Breast epithelium (tissue), 4 donors: ENCODE measurements at places on chromosomes 3 and 15.
A peak's percentile ranks its signal among the peaks of the same experiment; 100 is the strongest.

GRCh38 chr3:195731356-195731905 lies 10.7 kb downstream of the MUC20 start:
- H3K4me3 ChIP-seq, result no peak overlapping the region
- DNase-seq, result no peak
- no peaks in the 10 kb centered on the region for H3K4me1 ChIP-seq
- no peak overlapping the region for H3K27ac ChIP-seq
- no peaks in the 10 kb centered on the region for H3K27me3 ChIP-seq

DNA sequence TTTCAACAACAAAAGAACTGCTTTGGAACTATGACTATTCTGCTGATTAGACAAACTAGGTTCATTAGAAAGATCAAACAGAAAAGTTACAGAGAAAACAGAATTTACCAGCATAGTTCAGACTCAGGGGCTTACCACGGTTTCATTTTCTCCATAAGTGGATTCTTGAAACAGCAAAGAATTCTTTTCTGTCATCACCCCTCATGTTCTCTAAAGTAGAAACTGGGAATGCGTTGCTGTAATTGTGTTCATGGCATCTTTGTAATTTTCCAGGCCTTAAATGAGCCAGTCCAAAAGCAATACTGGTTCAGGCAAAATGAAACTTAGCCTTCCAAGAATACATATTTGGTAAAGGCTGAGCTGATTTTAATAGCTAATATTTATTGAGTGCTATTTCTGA lies 287.8 kb downstream of the CHL1 start:
- no peaks in the 10 kb centered on the region for H3K4me1 ChIP-seq
- H3K36me3 ChIP-seq, result no peaks in the 10 kb centered on the region
- H3K27ac ChIP-seq, result no peak overlapping the region

GRCh38 chr3:43014241-43014640 lies 35.1 kb downstream of the GASK1A start:
- no peaks in the 10 kb centered on the region for H3K4me1 ChIP-seq
- H3K27ac ChIP-seq, result no peak overlapping the region
- H3K4me3 ChIP-seq, result no peak overlapping the region
- no peaks in the 10 kb centered on the region for H3K27me3 ChIP-seq

GRCh38 chr3:138670407-138670806 lies 61.8 kb downstream of the FAIM start:
- no peaks in the 10 kb centered on the region for H3K27me3 ChIP-seq
- peaks cover 4% of the 10 kb centered on the region for H3K36me3 ChIP-seq
- H3K4me1 ChIP-seq, result no peaks in the 10 kb centered on the region
- no peak overlapping the region for H3K4me3 ChIP-seq

DNA sequence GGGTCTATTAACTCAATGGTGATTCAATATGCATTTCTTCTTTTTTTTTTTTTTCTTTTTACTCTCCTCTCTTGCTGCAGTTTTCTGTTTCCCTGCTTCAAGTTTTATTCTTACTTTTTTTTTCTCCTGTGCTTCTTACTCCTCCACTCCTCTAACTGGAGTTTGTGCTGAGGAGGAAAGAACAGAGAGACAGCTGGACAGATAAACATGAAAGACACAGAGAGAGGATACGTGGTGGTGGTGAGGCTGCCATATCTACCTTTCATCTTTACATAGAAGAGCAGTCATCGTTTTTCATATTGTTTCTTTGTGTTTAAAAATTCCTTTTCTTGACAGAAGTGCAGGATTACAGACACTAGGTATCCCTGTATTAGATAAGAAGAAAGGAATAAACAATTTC lies 262.8 kb downstream of the OTOL1 start:
- H3K4me3 ChIP-seq, result no peak overlapping the region
- no peaks in the 10 kb centered on the region for H3K27me3 ChIP-seq
- H3K27ac ChIP-seq, result no peak overlapping the region
- H3K36me3 ChIP-seq, result no peaks in the 10 kb centered on the region

- H3K4me3 ChIP-seq, result no peak overlapping the region
- H3K4me1 ChIP-seq, result no peaks in the 10 kb centered on the region
- no peak for DNase-seq
- H3K36me3 ChIP-seq, result no peaks in the 10 kb centered on the region
- H3K27ac ChIP-seq, result no peak overlapping the region
- no peaks in the 10 kb centered on the region for H3K27me3 ChIP-seq
Measured at GRCh38 chr3:189277711-189278110, 105.9 kb downstream of the TPRG1 start.

- DNase-seq, result no peak
- H3K4me3 ChIP-seq, result no peak overlapping the region
- no peaks in the 10 kb centered on the region for H3K27me3 ChIP-seq
- no peaks in the 10 kb centered on the region for H3K36me3 ChIP-seq
- no peak overlapping the region for H3K27ac ChIP-seq
Measured at GRCh38 chr3:168285506-168285905, 189.8 kb upstream of the GOLIM4 start.

GRCh38 chr3:45098310-45098709 lies 47.9 kb downstream of the CDCP1 start:
- H3K27ac ChIP-seq, result no peak overlapping the region
- no peaks in the 10 kb centered on the region for H3K27me3 ChIP-seq
- H3K36me3 ChIP-seq, result no peaks in the 10 kb centered on the region
- DNase-seq, result no peak
- no peaks in the 10 kb centered on the region for H3K4me1 ChIP-seq

- no peaks in the 10 kb centered on the region for H3K4me1 ChIP-seq
- no peaks in the 10 kb centered on the region for H3K36me3 ChIP-seq
- no peak overlapping the region for H3K4me3 ChIP-seq
- DNase-seq, result no peak
- no peaks in the 10 kb centered on the region for H3K27me3 ChIP-seq
Measured at GRCh38 chr15:66452971-66453580, 44.5 kb downstream of the SNAPC5 start.

DNA sequence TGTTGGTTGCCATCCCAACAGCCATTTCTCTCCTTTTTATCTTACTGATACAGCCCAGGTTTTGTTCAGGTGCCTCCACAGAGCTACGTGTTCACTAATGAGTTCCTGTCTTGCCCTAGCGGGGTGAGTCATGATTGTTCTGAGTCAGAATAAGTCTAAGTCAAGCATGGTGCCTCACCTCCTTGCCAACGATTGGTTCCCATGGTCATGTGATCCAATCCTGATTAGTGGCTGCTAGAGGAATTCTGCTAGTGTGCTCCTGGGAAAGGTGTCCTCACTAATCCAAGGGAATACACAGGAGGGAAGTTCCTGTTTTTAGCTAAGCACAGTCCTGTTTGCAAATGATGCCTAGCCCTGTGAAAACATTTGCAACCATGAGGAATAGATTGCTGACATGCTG lies 99.8 kb downstream of the NSUN3 start:
- no peaks in the 10 kb centered on the region for H3K4me1 ChIP-seq
- H3K4me3 ChIP-seq, result no peak overlapping the region
- H3K36me3 ChIP-seq, result no peaks in the 10 kb centered on the region
- no peak for DNase-seq
- H3K27me3 ChIP-seq, result no peaks in the 10 kb centered on the region
- H3K27ac ChIP-seq, result no peak overlapping the region

DNA sequence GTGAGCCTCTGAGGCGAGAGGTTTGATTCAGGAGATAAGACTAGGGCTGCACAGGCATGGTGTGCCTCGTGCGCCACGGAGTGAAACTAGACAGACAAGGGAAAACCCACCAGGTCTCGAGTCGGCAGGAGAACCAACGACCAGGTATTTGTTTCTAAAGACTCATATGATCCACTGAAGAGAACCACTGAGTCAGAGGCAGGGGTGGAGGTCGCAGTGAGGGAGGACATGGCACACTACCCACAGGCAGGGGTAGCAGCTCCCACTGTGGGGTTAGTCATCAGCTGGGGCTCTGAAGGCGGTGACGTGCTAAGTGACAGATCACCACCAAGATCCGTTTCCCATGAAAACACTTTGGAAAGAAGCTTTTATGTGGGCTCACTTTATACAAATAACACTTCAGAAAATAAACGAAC lies 45.7 kb downstream of the CHSY1 start:
- H3K4me1 ChIP-seq, result peaks cover 14% of the 10 kb centered on the region
- H3K36me3 ChIP-seq, result no peaks in the 10 kb centered on the region

GRCh38 chr15:40593165-40593564 lies 884 bp upstream of the KNL1 start:
- H3K27ac ChIP-seq, result no peak overlapping the region
- H3K36me3 ChIP-seq, result no peaks in the 10 kb centered on the region
- peaks cover 6% of the 10 kb centered on the region for H3K4me1 ChIP-seq
- DNase-seq, result no peak
- H3K27me3 ChIP-seq, result no peaks in the 10 kb centered on the region
- H3K4me3 ChIP-seq, result no peak overlapping the region

DNA sequence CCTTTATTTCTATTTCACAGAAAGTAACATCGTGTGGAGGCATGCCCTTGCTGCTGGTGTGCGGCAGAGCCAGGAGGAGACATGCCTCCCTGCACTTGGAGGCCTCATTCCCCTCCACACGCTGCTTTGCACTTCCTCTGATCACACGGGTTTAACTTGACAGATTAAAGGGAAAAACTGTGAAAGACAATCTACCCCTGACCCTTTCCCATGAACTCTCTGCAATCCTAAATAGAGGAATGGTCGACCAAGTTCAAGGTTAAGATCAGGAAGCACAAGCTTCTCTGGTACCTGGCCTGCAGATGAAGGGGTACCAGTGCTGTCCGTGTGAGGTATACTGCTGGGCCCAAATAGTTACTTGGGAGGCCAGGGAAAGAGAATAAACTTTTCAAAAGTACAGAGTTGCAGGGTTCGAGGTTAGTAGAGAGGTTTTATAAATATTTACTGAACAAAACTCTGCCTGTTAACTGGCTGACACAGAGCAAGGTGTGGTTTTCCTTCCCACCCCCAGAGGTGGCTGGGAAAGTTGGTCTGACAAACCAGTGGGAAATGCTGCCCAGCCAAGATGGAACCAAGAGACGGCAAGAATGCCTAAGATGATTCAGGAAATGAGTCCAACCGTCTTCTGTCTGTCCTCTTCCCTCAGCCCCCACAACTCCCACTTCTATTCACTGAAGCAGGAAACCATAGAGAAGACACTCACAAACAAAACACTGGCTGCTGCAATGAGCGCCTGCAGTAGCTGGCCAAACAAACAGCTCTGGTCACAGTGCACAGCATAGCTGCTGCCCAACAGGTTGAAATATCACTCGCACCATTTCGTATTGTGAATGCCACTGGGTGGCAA lies 79.6 kb downstream of the IGF2BP2 start:
- no peak overlapping the region for H3K27ac ChIP-seq
- H3K4me3 ChIP-seq, result no peak overlapping the region
- no peaks in the 10 kb centered on the region for H3K4me1 ChIP-seq
- H3K27me3 ChIP-seq, result no peaks in the 10 kb centered on the region
- no peak for DNase-seq
- no peaks in the 10 kb centered on the region for H3K36me3 ChIP-seq

GRCh38 chr3:48507256-48508061 lies 3.5 kb upstream of the SHISA5 start:
- peak overlapping the region; percentile 55 for H3K27ac ChIP-seq
- peaks cover 8% of the 10 kb centered on the region for H3K4me1 ChIP-seq
- no peaks in the 10 kb centered on the region for H3K36me3 ChIP-seq
- H3K27me3 ChIP-seq, result no peaks in the 10 kb centered on the region
- DNase-seq, result peak; percentile 73
- H3K4me3 ChIP-seq, result no peak overlapping the region

GRCh38 chr3:188534633-188535032 lies 380.7 kb downstream of the LPP start:
- no peak overlapping the region for H3K4me3 ChIP-seq
- no peak for DNase-seq
- H3K4me1 ChIP-seq, result no peaks in the 10 kb centered on the region
- no peak overlapping the region for H3K27ac ChIP-seq
- no peaks in the 10 kb centered on the region for H3K27me3 ChIP-seq

GRCh38 chr15:92833493-92834271 lies 66.4 kb upstream of the CHD2 start:
- no peaks in the 10 kb centered on the region for H3K27me3 ChIP-seq
- peaks cover 6% of the 10 kb centered on the region for H3K4me1 ChIP-seq
- H3K27ac ChIP-seq, result peak overlapping the region; percentile 92
- no peak overlapping the region for H3K4me3 ChIP-seq
- no peaks in the 10 kb centered on the region for H3K36me3 ChIP-seq
- DNase-seq, result no peak

DNA sequence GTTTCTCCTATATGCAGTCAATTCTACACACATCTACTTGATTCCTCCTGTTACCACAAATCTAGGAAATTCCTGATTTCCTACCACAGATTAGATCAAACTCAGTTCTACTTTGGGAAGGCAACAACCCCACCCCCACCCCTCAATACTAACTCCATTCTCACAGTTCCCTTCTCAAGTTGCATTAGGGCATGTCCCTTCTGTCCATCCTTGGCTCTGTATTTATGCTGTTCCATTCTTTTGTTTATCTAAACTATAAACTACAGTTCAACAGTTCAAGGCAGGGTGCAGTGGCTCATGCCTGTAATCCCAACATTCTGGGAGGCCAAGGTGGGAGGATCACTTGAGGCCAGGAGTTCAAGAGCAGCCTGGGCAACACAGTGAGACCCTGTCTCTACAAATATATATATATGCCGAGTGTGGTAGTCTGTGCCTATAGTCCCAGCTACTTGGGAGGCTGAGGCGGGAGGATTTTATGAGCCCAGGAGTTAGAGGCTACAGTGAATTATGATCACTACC lies 25.2 kb upstream of the IMPDH2 start:
- DNase-seq, result no peak
- H3K4me1 ChIP-seq, result no peaks in the 10 kb centered on the region
- no peak overlapping the region for H3K27ac ChIP-seq
- H3K4me3 ChIP-seq, result no peak overlapping the region
- no peaks in the 10 kb centered on the region for H3K27me3 ChIP-seq

GRCh38 chr3:13574083-13574797 lies 25.3 kb downstream of the FBLN2 start:
- DNase-seq, result no peak
- H3K4me1 ChIP-seq, result no peaks in the 10 kb centered on the region
- H3K4me3 ChIP-seq, result no peak overlapping the region

DNA sequence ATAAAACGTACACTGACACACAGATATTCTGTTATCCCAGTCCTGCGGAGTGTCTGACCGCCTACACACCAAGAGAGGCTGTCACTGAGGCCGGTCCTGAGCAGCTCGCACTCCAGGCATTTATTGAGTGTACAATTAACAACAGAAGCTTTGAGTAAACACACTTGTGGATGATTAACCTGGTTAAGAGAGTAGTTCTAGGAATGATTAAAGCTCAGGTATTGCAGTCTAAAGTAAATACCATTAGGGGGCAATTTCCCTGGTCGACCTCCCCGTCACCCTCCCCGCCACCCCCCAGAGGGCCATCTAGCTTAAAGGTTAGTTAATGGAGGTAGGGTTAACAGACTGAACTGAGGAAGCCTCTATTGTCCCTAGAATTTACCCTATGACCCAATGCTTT lies 1278.5 kb downstream of the NSUN3 start:
- no peak overlapping the region for H3K27ac ChIP-seq
- peaks cover 2% of the 10 kb centered on the region for H3K36me3 ChIP-seq
- DNase-seq, result no peak
- no peaks in the 10 kb centered on the region for H3K27me3 ChIP-seq
- H3K4me1 ChIP-seq, result no peaks in the 10 kb centered on the region

GRCh38 chr15:38038659-38039442 lies 104.4 kb downstream of the TMCO5A start:
- H3K4me3 ChIP-seq, result no peak overlapping the region
- no peaks in the 10 kb centered on the region for H3K36me3 ChIP-seq
- no peaks in the 10 kb centered on the region for H3K27me3 ChIP-seq
- no peak for DNase-seq
